COR-L47 (cell line): ENCODE measurements at places on chromosomes 5 and 9.

- no peak for DNase-seq
These were observed 43.5 kb downstream of the DMAC1 start for GRCh38 chr9:7756088-7756487.

DNA sequence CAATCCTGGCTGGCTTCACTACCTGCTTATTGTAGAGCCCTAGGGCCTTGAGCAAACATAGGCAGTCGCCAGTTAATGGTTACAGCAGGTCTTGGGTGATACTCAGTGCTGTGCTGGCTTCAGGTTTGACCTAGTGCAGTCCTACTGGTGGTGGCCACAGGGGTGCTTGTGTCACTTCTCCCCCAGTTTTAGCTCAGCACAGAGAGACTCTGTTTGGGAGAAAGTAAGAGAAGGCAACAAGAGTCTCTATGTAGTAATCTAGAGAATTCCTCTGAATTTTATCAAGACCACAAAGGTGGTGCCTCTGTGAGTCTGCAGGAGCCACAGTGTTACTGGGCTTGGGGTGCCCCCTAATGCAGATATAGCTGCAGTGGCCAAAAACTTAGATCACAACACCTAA lies 165.6 kb downstream of the CCDC171 start:
- DNase-seq: no peak

DNA sequence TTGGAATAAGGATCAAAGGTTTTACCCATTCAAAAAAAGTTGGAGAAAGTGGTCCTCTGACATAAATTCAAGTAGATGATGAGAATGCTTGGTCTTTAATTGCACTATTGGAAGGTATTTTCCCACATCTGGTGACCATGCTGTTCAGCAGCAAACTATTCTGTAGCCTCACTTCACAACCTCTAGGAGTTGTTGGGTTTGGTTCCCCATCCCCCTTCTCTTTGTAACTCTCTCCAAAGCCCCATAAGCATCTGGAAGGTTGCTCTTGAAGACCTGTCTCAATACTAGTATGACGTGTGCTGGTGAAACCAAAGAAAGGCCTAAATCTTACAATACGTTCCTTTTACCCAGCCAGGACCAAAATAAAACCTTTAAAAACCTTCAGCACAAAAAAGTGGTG lies 8.5 kb downstream of the RGMB start:
- no peak for DNase-seq

- DNase-seq: no peak
These were observed 191.4 kb downstream of the FRMD3 start for GRCh38 chr9:83346655-83347420.

DNA sequence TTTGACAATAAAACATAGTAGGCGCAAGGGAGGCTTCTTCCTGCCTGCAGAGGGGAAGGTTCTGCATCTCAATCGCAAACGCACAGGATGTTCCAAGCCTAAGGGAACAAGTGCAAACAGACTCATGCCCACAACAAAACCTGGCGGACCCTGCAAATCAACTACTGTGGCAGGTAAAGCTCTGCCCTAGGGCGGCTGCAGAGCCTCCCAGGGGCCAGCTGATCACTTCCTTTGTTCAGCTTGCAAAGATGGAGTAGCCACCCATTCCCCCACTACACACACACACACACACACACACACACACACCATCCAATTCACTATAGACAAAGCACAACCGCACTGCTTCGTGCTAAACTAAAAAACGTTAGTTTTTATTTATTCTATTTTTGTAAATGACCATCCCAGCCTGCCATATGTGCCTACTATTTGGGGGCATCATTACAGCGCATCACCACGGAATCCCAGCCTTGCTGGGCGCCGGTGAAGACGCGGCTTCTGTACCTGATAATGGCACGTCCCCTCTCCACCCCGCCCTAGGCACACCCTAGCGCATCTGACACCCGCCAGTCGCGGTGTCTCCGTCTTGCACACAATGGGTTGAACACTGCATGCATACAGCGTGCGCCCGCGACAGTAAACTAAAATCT lies 57.6 kb downstream of the DPYSL3 start:
- DNase-seq: peak; percentile 73

DNA sequence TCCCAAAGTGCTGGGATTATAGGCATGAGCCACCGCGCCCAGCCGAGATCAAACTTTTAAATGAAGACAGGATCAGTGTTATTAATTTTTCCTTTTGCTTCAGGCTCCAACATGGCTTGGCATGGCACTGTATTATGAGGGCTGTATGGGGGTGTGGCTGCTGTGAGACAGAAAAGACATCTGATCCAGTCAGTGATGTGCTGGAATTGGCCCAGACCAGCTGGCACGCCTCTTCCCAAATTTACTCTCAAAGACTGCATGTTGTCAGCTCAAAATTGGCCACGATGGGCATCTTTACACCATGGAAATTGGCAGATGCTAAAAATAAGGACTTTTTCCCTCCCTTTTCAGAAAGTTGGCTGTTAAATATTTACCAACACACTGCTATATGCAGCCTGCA lies 12.1 kb upstream of the COL27A1 start:
- no peak for DNase-seq

DNA sequence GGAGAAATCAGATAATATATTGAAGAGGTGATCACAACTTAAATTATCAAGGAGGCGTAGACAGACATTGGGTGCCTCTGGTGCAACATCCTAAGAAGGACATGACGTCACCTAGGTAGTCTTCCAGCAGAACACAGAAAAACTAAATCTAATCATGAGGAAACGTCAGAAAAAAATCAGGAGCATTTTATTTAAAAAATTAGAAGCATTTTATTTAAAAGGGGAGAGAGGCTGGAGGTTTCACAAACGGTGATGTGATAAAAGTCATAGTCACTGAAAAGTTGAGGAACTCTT lies 254.6 kb downstream of the TMEM167A start:
- DNase-seq: no peak

- no peak for DNase-seq
These were observed 597.1 kb upstream of the KLF4 start for GRCh38 chr9:108086624-108087023.

- DNase-seq: no peak
These were observed 15.0 kb downstream of the TLX3 start for GRCh38 chr5:171323806-171324632.

- DNase-seq: no peak
These were observed 132.4 kb downstream of the NPR3 start for GRCh38 chr5:32843531-32843895.

DNA sequence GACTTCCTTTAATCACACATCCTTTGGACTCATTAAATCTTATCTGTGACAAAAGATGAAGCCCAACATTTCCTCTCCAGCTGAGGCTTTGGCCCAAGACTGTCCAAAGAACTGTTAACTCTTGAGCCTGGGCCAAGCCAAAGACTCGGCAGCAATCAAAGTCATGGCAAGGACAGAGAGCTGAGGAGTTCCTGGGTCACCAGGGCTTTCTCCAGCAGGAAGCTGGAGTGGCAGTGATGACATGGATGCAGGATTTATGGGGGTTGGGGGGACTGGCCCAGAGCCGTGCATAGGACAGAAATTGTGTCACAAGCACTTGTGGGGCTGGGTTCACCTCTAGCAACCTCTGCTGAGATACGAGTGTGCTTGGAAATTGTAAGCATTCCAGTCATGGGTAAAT lies 440.3 kb downstream of the PLK2 start:
- DNase-seq: no peak

DNA sequence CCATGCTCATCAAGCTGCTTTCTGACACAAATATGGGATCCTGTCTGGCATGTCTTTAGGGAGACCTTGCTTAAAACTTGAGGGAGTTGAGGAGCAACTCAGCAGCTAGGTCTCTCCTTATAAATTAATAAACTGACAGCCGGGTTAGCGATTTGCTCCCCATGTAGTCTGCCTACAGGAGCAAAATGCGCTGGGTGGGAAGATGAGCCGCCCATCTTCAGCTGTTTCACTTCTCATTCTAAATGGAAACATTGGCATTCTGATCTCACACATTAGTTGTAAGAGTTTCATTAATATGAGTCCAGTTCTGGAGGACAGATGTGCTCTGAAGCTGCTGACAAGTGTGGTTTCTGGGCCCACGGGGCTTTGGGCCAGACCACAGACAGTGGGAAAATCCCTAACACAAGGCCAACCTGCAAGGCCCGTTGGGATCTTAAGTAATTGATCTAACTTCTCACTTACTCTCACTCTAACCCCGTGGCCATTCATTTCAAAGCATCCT lies 197.0 kb downstream of the MCTP1 start:
- no peak for DNase-seq

GRCh38 chr9:89243296-89244061 lies 64.9 kb upstream of the SHC3 start:
- DNase-seq: peak; percentile 35

- DNase-seq: no peak
These were observed 163.2 kb downstream of the ARRDC3 start for GRCh38 chr5:91219803-91220371.

DNA sequence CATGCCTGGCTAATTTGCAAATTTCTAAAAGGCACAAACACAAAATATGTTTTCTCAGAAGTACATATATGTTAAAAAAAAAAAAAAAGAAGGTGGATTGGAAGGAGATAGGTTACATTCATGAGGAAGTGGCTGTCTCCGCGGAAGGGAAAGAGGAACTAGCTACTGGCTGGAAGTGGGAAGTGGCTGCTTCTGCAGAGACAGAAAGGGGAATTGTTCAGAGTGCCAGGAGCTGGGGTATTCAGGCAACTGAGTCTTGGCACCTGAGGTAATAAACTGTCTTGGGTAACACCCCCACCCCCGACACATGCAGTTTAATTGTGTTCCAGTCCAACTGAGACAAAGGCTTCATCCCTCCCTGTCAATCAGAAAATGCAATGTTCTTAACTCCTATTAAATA lies 45.6 kb downstream of the S1PR3 start:
- no peak for DNase-seq

GRCh38 chr5:121273833-121274433 lies 577.7 kb upstream of the FTMT start:
- DNase-seq: peak; percentile 2

GRCh38 chr9:131838530-131839280 lies 98.8 kb upstream of the RAPGEF1 start:
- no peak for DNase-seq

DNA sequence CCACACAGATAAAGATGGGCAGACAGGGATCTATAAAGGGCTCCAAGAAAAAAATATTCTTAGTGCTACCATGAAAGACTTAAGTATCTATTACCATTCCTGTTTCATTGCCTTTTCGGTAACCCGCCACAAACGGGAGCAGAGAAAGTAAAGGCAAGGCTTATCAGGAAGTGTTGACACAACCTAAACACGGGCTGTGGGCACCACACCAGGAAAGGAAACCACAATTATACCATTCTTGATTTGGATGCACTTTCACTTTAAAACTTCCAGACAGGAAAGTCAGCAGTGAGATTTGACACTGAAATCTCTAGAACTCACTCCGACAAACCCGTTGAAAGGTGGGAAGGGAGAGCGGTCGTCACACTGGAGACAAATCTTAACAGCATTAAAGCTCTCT lies 6.5 kb downstream of the TLE1 start:
- DNase-seq: no peak

- no peak for DNase-seq
These were observed 227.9 kb upstream of the KLF9 start for GRCh38 chr9:70642341-70642740.

DNA sequence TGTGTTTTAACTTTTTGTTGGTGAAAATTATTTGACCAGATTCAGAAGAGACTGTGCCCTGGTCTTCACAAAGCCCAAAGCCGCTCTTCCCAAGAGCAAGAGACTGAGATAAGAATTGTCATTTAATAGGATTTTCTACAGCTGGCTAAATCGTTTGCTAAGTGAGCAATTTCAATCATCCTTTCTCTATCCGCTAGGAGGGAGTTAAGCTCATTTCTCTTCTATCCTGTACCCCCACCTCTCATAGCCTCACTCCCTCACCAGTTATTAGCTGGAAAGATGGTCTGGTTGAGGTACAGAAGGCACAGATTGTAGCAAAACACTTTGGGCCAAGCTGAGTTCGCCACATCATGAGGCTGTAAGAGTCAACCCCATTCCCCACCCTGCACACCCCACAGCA lies 43.0 kb upstream of the SIL1 start:
- no peak for DNase-seq

- no peak for DNase-seq
These were observed 94.0 kb downstream of the SPATA31D1 start for GRCh38 chr9:82082563-82082962.

GRCh38 chr5:160263326-160263855 lies 34.1 kb downstream of the FABP6 start:
- no peak for DNase-seq

DNA sequence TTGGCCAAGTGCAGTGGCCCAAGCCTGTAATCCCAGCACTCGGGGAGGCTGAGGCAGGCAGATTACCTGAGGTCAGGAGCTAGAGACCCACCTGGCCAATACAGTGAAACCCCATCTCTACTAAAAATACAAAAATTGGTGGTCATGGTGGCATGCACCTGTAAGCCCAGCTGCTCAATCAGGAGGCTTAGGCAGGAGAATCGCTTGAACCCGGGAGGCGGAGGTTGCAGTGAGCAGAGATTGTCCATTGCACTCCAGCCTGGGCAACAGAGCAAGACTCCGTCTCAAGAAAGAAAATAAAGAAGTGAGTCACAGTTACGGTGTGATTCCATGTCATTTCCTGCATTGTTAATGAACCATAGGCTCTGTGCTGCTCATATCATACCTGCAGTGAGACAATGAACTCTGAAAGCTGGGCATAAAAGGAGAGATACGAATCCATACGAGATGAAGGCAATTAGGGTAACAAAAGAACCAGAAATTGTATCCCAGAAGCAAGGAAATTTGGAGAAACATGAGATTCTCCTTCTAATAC lies 44.6 kb downstream of the TIMD4 start:
- no peak for DNase-seq

DNA sequence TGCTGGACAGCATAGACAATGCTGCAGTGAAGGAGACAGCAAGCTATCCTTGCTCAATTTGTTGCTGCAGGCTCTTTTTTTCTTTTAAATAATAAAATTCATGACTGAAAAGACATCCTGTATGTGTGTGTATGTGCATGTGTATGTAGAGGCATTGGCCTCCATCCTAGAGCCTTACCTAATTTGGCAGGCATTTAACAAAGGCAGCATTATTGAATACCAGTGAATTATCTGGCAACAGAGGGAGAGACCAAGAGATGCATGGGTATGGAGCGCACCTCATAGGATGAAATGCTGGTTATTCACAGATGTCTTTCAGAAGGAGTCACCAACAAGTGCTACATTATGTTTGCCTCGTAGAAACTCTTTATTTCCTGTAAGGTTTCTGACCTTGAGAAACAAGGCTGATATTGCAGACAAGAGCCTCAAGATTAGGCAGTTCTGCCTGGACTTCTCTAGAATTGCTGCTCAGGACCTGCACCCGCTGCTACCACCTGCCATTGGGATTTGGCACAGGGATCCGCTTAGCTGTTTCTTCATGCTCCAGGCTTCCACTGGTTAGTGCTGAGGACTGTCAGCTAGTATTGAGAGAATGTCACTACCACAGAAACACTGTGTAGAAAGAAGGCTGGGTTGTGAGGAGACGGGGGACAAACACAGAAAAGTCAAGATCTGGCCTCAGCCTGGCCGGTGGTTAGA lies 247.7 kb upstream of the RFX3 start:
- no peak for DNase-seq

DNA sequence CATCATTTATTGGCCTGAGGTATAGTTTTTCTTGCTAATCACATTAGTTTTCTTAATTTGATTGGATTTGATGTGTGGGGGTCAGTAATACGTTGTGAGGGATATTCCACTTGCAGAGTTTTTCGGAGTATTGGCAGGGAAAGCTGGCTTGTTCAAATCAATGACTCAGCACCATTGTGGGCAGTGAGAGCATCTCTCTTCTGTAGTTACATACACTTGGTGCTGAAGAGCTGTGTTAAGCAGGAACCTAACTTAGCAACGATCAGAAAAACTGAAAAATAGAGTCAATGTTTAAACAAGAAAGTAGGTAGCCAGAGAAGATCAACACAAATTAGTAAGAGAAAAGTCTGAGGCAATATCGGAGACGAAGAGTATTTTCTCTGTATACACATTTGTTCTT lies 344.6 kb upstream of the EDIL3 start:
- no peak for DNase-seq
